ENCODE measurements at places on chromosomes 16 and 17.
A peak's percentile ranks its signal among the peaks of the same experiment; 100 is the strongest.

DNA sequence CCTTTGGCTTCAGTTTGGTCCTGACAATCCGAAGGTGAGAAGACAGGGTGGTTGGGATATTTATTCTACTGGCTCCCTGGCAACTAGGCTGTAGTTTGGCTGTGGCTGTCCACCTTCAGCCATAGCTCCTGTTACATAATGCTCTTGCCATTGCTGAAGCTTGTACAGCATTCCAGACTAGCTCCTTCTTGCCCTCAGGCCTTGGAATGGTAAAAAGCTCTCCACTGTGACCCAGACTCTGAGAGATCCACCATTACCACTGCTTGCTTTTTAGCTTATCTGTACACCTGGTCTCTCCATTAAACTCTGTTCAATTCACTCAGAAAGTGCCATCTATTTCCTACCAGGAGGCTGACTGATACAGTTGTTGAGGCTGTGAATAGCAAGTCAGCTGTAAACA lies 231.8 kb upstream of the MON1B start:
- DNase-seq: no peak

DNA sequence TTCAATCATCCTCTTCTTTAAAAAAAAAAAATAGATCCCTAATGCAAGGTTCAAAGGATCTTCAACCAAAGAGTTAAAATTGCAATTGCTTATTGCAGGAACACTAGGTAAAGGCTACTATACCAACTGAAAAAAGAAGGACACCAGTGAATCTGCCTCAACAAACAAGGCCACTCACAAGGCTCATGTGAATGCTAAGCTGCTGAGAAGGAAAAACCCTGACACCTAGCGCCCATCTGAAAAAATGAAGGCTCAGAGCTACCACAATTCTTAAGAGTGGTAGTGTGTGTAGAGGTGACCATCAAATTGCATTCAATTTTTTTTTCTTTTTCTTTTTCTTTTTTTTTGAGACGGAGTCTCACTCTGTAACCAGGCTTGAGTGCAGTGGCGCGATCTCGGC lies 201.6 kb upstream of the C17orf78 start:
- DNase-seq: no peak

- peak; percentile 49 for DNase-seq
These were observed 2.7 kb downstream of the CENPX start for GRCh38 chr17:82019690-82020571.

GRCh38 chr17:82349287-82349701 lies 9.8 kb upstream of the TEX19 start:
- no peak for DNase-seq

GRCh38 chr16:63904930-63905329 lies 1216.9 kb downstream of the CDH11 start:
- DNase-seq: no peak

DNA sequence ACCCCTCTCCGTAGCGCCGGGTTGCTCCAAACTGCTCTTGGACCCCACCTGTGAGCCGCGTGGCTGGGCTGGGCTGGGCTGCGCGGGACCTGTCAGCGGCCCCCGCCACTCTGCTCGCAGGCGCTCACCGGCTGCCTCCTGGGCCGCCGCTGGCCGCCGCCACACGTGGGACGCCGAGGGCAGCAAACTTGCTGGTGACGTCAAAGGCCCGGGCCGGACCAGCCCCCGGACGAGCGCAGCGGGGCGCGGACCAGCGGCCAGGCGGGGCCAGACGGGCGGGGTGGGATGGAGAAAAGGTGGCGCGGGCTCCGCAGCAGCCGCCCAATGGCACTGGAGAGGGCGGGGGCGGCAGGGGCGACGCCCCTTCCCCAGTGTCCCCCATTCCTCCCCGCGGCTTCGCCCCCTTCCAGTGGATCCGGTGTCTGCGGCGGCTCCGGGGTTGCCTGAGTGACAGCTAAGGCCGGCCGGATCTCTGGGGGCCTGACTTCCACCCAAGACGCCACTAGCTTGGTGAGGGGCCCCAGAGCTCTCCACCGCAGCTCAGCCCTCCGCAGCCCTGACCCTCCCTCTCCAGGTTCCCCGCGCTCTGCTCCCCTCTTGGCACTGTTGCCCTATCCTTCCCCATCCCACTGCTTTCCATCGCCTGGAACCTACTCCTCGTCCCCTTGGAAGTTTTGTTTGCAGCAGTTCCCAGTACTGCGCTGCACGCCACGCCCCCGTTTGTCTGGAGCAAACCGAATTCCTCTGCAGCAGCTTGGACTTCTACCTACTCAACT lies at the start of gene HS3ST3A1:
Gene HS3ST3A1, minus strand, starts transcription at position 154 of the 776 bp plus-strand sequence. CDS start 800 bp downstream, outside the sequence.
- DNase-seq: peak; percentile 84

DNA sequence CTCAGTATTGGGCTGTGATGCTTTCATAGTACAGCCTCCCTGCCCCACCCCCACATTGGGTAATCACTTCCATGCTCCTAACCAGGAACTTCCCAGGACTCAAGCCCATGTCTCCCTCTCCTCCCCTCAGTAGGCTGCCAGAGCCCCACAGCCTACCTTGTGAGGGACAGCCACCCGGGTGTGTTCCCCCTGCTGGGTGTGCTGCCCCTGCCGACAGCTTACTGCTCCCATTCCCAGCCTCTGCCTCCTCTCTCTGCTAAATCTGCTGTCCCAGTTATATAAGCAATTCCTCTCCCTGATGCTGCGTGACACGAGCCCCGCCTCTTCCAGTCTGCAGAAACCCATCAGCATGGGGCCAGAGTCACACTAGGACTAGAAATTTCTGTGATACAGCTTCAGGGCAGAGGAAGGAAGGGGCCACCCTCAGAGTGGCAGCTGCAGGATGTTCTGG lies at the start of gene RSKR:
Gene RSKR, minus strand, starts transcription at position 255 of the 451 bp plus-strand sequence. Its CDS starts 24 bp downstream, at position 231.
- DNase-seq: no peak

Data from SJSA1 (cell line).